Hypothalamus (tissue), 51 donors: ENCODE measurements at places on chromosomes 1 and 21.

DNA sequence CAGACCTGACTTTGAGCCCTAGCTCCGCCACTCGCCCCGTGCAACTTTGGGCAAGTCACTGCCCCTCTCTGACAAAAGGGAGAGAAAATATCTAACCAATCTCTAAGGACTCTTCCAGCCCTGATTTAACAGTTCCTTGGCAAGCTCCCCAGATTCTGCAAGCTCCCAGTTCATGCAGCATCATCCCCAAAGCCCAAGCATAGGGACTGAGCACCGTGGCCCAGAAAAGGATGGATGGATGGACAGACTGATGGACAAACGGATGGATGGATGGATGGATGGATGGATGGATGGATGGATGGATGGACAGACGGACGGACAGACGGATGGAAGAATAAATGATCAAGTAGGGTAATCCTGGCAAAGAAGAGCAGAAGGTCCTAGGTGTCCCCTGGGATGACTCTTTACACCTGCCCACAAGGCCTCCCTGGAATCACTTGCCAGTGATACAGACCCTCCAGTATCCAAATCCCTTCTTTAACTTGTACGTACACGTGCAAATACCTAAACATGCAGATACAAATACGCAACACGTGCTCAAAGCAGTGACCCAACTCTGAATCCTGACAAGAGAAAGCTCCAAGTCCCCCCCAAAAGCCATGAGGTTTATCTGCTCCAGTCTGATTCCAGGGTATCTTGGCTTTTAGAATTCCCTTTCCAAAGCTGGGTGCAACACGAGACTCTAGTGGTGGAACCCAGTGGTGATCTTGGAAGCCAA is 16.0 kb downstream of the IFFO2 start:
- no peak for DNase-seq

- peak; percentile 59 for DNase-seq
These were observed at the start of gene GLMP for GRCh38 chr1:156295391-156295947. GLMP (minus strand) TSS chr1:156295679; CDS start chr1:156295645, 34 bp downstream.

DNA sequence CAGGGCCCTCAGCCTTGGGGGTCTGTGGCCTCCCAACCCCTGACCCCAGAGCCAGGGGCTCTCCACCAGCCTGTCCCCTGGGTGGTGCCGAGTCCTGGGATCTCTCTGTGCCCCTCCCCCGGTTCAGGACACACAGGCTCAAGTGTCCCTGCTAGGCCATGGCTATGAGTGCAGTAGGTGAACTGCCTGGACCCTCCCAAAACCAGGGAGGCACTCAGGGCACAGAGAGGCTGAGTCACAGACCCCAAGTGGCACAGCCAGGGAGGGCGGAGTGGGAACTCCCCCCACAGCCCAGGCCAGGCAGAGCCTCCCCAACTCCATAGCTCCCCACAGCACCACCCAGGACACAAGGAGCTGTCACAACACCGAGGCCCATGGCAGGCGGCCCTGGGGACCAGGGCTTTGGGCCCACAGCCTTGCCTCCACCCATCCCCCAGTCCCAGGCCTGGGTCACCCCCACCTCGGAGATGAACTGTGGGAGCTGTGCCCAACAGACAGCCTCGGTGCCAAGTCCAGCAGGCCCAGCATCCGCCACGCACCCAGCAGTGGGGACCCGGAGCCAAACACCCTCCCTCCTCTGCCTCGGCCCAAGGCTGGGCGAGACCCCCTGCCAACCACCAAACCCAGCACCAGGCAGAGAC is 3.2 kb downstream of the DVL1 start:
- no peak for DNase-seq

DNA sequence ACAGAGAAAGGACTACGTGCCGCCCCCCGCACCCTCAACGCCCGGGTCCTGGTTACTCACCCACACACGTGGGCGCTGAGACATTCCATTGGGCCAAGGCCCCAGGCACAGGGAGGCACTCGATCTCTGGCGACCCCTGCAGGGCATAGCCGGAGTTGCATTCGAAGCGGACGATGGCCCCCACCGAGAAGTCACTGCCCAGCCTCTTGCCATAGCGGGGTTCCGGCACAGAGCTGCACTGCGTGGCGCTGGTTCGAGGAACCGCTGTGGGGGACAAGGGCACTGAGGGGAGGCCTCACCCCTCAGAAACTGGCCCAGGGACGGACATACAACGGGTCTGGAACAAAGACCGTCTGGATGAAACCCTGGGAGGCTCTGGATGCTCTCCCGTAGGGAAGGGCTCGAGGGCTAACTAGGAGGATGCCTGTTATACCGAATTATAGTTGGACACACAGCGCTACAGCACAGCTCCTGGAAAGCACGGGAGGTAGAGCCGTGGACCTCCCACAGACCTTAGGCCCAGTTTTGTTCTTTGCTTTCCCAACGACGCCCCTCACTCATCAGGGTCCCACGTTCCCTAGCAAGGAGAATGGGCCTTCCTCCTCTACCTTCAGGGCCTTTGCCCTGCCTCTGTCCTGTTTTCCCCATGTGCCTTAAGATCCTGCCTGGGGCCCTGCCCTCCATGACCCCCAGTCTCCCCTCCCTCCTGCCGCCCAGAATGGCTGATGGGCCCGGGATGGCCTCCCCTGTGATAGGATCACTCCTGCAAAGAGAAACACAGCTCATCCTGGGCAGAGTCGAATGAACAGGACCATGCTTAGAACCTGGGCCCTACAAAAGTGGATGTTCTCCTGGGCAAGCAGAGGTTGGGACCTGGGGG is 152.8 kb downstream of the ZSCAN20 start:
- no peak for DNase-seq

DNA sequence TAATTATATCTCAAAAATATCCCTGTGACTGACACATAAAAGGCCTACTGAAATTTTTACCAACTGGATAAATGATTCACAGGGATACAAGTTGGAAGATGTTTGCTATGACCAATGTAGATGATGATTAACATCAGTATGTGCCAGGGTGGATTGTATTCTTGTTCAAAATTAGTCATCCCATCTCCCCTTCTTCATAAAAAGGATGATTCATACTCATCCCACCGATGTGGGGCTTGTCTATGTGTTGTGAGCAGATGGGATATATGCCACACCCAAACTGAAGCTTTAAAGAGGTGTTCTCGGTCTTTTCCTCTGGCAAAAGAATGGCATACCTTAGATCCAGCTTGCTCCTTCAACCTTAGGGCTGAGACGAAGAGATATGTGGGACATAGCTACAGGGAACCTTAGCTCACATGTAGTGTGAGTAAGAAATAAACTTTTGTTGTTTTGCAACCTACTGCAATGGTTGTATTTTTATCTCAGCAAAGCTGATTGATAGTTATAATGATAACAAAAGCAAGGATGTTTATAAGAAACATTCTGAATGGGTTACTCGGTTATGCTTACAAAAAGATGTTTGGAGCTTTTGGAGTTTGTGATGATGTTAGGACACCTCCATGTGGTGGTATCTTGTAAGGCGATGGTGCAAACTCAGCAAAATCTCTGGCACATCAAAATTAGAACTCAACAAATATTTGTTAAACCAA is 29.4 kb downstream of the SPATA17 start:
- no peak for DNase-seq

DNA sequence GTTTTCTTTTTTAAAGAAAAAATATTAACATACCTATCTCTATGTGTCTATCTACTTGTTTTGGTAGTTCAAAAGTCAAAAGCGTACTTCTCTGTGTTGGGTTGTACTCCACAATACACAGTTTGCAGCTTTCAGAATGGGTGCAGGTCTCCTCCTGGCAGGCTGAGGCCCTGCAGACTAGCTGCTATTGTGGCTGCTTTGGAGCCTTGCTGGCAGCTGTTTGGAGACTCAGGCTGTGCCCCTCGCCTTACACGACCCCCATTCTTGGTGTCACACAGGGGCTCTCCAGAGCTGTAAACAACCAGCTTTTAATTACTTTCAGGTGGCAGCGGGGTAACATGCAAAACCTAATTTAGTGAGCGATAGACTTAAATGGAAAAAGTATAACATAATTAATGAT is 160.4 kb downstream of the DSCAM start:
- no peak for DNase-seq

DNA sequence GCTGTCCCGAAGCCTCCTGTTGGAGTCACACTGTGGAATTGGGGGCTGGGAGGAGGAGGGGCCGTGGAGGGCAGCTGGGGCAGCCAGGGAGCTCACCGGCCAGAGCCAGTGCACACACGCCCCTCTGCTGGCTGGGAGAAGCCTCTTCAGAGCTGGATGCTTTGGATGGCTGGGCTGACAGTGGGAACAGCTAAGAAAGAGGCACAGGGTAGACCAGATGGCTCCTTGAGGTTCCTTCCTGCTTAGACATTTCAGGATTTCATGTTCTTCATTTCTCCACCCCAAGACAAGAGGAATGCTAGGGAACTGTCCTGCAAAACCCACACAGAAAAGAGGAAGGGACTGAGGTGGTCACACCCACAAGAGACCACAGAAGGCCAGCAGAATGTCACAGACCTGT is 254.8 kb upstream of the VAMP3 start:
- DNase-seq: no peak

- no peak for DNase-seq
These were observed 7.3 kb upstream of the UAP1 start for GRCh38 chr1:162554258-162554657.

- no peak for DNase-seq
These were observed 789.3 kb downstream of the USP25 start for GRCh38 chr21:16519036-16519435.

DNA sequence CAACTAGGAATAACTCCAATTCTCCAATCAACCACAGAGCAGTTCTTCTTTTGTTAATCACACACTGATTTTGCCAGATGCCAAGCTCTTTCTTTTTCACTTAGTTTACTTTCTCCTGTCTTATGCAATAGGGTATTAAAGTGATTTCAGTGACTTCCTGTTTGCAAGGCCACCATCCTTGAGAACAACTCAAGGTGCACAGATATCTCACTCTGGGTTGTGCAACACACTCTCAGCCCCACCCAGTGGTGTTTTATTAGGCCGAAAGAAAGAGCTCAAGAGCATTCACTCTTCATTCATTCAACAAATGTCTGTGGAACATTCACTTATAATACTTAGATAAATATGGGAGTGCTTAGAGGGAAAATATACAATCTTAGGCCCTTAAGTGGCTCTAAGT is 352.5 kb downstream of the ZNF326 start:
- no peak for DNase-seq

DNA sequence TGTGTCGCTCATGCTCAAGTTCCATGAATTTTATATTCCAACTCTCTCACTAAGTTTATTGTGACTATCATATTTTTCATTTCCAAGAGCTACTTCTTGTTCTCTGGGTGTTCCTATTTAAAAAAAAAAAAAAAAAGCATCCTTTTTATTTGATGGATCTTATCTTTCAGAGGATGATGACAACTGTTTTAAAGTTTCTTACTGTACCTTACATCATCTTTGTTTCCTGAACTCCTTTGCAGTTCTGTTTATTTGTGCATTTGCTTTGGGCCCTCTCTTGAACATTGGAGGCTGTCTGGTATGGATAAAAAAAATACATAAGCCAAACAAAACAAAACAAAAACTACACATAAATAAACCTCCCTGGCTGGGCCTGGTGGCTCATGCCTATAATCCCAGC is 32.1 kb upstream of the FAM20B start:
- no peak for DNase-seq

GRCh38 chr1:60847391-60847790 is 235.0 kb upstream of the NFIA start:
- no peak for DNase-seq

DNA sequence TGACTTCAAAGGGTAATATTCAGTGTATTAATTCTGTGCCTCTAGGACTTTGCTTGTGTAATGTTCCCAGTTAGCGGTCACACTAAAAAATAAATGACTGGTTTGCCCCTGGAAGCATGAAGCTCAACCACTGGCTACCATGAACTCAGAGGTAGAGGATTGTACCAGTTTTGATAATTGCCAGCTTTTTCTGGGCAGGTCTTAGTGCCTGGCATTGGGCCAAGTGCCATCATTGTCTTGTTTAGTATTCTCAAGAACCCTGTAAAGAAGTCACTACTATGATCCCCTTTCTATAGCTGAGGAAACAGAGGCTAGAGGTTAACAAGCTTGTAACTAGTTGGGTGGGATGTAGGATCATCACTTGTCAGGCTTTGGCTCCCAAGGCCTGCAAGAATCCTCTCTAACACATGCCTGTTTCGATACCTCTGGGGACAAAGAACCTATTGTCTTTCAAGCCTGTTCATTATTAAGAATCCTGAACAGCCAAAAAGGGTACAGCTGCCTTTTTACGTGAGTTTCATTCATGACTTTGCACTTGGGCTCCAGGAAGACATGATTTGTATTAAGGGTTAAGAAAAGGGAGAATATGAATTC is 121.9 kb upstream of the JUN start:
- DNase-seq: no peak

GRCh38 chr1:67610450-67610849 is 74.6 kb upstream of the GADD45A start:
- no peak for DNase-seq

DNA sequence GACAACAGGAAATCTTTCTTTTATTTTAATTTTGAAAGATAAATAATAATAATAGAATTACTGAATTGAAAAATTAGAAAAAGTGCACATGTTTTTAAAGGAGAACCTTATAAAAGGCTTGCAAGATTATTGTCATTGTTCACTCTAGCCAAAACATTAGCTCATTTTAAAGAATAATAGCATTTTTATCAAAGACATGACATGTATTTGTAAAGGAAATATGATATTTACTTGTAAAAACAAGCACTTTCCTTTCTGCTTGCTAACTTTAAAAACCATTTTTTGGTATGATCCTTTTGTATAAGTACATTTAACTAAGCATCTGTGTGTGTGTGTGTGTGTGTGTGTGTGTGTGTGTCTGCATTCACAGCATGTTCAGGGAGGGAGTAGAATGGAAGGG is 156.3 kb upstream of the C1orf87 start:
- no peak for DNase-seq

DNA sequence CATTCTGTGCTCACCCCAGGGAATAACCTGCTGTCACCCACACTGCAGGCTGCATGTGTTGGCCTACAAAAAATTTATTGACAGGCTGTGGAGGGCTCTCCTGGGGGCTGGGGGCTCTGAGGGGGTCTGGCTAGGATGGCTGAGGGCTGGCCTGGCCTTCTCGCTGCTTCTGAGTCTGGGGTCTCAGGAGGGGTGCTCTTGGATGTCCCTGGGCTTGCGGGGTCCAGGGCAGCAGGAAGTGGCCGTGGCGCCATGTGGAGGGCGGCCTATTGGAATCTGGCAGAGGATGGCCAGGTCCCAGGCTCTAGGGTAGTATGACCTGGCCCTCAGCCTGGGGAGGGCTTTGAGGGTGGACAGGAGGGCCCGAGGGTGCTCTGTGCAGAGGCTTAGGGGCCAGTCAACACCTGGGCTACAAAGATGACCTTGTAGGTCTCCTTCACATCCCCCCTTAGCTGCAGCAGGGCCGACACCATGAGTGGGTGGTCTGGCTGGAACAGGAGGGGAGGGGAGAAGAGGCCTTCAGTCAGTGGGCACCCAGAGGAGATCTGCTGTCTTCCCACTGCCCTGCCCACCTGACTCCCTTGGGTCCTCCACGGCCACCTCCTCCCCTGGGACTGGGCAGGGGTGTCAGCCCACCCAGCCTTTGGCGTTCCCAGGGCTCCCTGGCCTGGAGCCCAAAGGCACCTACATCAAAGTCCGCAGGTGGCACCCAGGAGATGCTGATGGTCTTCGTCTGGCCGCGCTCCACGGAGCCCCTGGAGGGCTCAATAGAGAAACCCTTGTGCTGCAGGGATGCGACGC is 3.0 kb upstream of the TMEM52 start:
- DNase-seq: no peak

GRCh38 chr1:145891143-145891542 is 5.5 kb upstream of the ANKRD35 start:
- no peak for DNase-seq

GRCh38 chr1:157580179-157580827 is 17.6 kb downstream of the FCRL4 start:
- no peak for DNase-seq

- DNase-seq: no peak
These were observed 127.2 kb downstream of the NPHP4 start for GRCh38 chr1:5865056-5865455.
